LNCaP clone FGC (cell line): ENCODE measurements at places on chromosomes 13 and 19.
A peak's percentile ranks its signal among the peaks of the same experiment; 100 is the strongest.

DNA sequence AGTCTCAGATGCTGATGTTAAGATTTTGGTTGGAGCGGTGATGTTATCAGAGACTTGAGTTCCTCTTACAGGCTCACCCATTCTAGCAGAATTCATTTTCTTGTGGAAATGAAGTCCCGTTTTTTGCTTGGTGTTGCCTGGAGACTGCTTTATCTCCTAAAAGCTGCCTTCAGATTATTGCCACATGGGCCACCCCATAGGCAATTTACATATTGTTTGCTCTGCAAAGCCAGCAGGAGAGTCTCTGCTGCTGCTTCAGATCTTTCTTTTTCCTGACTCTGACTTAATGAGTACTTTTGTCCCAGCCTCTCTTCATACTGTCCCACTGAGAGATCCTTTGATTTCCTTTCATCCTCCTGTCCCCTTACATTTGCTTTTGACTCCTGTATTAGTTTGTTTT is 114.6 kb downstream of the TDRD3 start:
- no peak for DNase-seq

GRCh38 chr19:480016-480855 is 16.1 kb upstream of the MADCAM1 start:
- no peak for DNase-seq

GRCh38 chr19:46387713-46388130 is 25.6 kb downstream of the CCDC8 start:
- no peak for DNase-seq

DNA sequence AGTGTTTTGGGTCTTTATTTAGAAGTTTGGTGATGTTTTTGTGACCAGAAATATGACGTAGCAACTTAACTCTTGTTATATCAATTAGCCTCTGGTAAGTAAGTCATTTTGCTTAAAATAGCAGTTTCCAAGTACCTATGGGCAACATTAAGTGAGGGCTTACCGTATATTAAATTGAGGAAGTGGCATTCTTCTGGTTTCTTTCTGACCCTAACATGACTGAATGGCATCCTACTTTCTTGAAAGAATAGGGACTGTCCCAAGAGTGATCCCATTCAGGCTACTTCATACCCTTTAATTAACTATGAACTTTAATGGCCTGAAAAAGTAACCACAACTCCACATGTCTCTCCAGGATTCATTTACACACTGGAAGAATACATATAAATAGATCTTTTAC is 106.6 kb downstream of the MZT1 start:
- DNase-seq: no peak

- DNase-seq: no peak
These were observed 132.7 kb downstream of the ZDHHC20 start for GRCh38 chr13:21326155-21327031.

GRCh38 chr19:2059422-2060201 is 8.6 kb upstream of the MKNK2 start:
- peak; percentile 95 for DNase-seq

GRCh38 chr19:31258211-31259052 is 90.8 kb downstream of the TSHZ3 start:
- no peak for DNase-seq

GRCh38 chr13:98506728-98507230 is 70.1 kb downstream of the STK24 start:
- DNase-seq: no peak

- peak; percentile 43 for DNase-seq
These were observed 193.0 kb upstream of the NBEA start for GRCh38 chr13:34749046-34749445.

DNA sequence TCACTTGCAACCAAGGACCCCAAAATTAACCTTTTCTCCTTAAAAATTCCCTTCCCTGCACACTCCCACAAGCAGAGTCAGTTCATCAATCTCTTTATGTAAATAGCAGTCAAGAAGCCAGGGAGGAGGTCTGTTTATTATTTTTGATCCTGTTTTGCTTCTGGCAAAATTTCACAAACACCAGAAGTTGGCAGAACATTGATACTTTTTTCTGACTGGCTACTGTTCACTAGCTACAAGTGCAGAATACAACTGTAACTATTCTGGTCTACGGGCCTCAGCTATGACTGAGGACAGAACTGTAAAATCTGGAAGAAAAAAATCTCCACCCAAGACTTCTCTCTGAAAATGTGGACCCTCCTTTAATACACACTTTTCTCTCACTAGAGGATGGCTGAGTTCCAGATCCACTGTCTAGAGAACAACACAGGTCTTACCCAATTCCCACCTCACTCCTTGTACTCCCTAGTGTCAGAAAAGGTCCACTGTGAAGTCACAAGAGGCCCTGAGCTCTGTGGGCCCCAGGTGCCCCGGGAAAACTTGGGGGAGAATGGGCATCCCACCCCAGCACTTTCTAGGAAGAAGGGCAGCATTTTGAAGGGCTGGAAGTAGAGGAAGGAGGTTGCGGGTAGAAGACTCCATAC is 14.5 kb downstream of the STARD13 start:
- peak; percentile 36 for DNase-seq

DNA sequence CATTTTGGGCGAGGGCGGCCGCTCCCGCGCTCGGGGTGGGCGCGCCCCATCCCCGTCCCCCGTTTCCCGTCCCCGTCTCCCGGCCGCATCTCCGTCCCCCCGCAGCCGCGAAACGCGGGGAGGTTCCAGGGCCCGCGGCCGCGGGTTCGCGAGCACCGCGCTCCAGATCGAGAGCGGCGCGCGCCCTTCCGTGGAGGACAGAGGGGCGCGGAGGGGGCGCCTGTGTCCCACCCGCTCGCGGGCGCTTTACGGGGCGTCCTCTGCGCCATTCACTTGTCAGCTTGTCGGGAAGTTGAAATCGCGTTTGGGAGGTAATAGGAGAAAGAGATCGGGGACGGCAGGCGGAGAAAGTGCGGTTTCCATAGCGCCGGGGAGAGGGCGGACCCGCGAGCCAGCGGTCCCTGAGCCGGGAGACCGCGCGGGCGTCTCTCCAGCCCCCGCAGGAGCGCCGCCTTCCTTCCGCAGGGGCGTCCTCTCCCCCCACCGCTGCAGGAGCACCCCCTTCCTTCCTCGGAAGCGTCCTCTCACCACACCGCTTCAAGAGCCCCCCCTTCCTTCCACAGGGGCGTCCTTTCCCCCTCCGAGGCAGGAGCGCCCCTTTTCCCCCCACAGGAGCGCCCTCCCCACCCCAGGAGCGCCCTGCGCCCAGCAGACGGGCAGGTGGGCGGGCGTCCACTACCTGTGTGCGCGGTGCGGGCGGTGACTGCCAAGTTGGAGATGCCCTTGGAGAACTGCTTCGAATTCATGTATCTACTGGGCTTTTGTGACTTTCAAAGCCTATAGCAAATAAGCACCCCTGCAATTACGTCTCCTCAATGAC is 962 bp upstream of the IRS2 start:
- no peak for DNase-seq

DNA sequence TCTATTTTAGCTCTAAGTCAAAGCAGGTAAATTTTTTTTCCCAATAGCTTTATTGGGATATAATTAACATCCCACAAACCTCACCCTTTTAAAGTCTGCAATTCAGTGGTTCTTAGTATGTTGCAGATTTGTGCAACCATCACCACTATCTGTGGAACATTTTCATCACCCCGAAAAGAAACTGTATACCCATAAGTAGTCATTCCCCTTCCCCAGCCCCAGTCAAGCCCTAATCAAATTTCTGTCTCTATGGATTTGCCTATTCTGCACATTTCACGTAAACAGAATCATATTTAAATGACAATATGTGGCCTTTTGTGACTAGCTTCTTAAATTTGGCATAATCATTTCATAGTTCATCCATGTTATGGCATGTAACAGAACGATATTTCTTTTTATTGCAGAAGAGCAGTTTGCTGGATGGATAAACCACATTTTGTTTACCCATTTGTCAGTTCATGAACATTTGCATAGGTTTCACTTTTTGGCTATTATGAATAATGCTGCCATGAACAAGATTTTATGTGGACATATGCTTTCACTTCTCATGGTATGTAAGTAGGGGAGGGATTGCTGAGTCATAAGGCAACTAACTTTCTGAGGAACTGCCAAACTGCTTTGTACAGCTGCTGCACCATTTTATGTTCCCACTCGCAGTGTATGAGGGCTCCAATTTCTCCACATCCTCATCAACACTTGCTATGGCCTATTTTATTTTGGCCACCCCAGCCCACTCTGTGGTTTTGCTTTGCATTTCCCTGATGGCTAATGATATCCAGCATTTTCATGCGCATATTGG is 10.9 kb downstream of the SLC46A3 start:
- no peak for DNase-seq

- DNase-seq: peak; percentile 91
These were observed 607 bp upstream of the ZNF566 start for GRCh38 chr19:36489920-36490415.

- DNase-seq: no peak
These were observed 7.2 kb downstream of the IGFL2 start for GRCh38 chr19:46155237-46155636.

GRCh38 chr13:43650882-43651281 is 135.9 kb downstream of the ENOX1 start:
- DNase-seq: no peak
